ENCODE measurements at places on chromosomes 2 and 18. TPM values are rescaled to one million over a fixed set of nuclear protein-coding genes. Genes with fewer than 3 reads are reported as not detected.
A peak's percentile ranks its signal among the peaks of the same experiment; 100 is the strongest.

DNA sequence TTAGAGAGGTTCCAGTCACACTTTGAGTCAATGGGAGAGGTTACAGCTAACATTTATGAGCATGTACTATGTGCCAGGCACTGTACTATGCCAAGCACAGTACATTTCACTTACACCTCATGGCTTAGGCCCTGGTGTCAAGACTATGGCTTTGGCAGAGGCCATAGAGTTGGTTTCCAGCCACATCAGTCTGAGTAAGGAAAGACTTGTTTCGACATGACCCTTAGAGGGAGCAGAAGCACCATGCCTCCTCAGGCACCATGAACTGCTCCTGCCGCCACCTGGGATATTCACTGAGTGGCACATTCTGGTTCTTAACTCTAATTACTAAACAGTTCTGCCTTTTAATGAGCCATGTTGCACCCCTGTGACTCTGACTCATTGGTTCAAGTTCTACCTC, 12.7 kb downstream of the DGUOK start:
- peaks cover 63% of the 10 kb centered on the region for H3K36me3 ChIP-seq
- peak overlapping the region; percentile 80 for H3K27ac ChIP-seq
- H3K4me3 ChIP-seq = peak overlapping the region; percentile 29
- peaks cover 29% of the 10 kb centered on the region for H3K4me1 ChIP-seq
- DNase-seq = peak; percentile 40

DNA sequence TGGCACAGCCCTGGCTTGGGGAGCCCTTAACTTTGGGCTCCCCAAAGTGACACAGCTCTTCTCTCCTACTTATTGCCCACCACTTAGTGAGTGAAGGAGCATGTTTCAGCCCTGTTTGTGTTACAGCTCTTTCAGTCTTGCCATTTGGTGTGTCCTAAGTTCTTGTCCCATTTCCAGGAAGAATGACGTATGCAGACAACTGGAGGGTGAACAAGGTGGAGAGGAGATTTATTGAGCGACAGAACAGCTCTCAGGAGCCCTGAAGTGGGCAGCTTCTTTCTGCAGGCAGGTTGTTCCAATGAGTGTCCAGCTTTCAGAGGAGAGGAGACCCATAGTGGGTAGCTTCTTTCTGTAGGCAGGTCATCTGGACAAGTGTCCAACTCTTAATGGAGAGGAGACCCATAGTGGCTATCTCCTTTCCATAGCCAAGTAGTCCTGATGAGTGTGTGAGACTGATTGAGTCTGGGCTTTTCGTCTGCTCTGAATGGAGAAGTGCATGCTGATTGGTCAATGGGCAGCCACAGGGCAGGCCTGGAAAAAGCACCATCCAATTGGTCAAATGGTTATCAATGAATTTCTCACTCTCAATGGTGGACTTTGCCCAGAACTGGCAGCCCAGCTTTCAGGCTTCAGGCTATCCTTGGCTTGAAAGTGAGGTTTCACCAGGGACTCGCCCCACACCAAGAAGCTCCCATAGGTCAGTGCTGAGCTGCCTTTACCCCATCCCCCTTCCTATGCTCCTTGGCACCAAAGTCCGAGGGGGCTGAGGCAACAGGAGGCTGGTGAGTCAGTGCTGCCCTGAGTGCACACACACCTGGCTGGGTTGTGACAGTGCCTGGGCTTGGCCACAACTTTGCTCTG, 688.2 kb downstream of the NYAP2 start:
- H3K27ac ChIP-seq = no peak overlapping the region
- no peak overlapping the region for H3K4me3 ChIP-seq
- no peak for DNase-seq
- peaks cover 5% of the 10 kb centered on the region for H3K27me3 ChIP-seq

- DNase-seq = no peak
- no peaks in the 10 kb centered on the region for H3K36me3 ChIP-seq
- H3K4me3 ChIP-seq = no peak overlapping the region
- H3K27ac ChIP-seq = no peak overlapping the region
Observed at GRCh38 chr2:96359866-96360265, 24.3 kb downstream of the NCAPH start.

- no peaks in the 10 kb centered on the region for H3K27me3 ChIP-seq
- peaks cover 2% of the 10 kb centered on the region for H3K4me1 ChIP-seq
- no peak overlapping the region for H3K27ac ChIP-seq
- DNase-seq = no peak
- peaks cover 2% of the 10 kb centered on the region for H3K36me3 ChIP-seq
- H3K4me3 ChIP-seq = no peak overlapping the region
Observed at GRCh38 chr2:172790404-172790803, 54.8 kb downstream of the RAPGEF4 start.

The SLC9A2 gene
- not detected for total RNA-seq

The EVX2 gene
- not detected for total RNA-seq

The IL1A gene
- not detected for total RNA-seq

Measured in naive thymus-derived CD8-positive, alpha-beta T cell (primary cell).